ENCODE measurements at places on chromosomes 7 and 10.

DNA sequence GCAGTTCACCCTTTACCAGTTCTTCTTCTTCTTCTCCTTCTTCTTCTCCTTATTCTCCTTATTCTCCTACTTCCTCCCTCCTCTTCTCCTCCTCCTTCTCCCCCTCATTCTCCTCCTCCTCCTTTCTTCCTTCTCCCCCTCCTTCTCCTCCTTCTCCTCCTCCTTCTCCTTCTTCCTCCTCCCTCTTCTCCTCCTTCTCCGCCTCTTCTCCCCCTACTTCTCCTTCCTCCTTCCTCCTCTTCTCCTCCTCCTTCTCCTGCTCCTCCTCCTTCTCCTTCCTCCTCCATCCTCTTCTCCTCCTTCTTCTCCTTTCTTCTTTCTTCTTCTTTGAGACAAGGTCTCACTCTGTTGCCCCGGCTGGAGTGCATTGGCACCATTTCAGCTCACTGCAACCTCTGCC lies 58.0 kb upstream of the LRGUK start:
- no peak for DNase-seq

- DNase-seq: no peak
These were observed 30.8 kb downstream of the SHH start for GRCh38 chr7:155781433-155781832.

DNA sequence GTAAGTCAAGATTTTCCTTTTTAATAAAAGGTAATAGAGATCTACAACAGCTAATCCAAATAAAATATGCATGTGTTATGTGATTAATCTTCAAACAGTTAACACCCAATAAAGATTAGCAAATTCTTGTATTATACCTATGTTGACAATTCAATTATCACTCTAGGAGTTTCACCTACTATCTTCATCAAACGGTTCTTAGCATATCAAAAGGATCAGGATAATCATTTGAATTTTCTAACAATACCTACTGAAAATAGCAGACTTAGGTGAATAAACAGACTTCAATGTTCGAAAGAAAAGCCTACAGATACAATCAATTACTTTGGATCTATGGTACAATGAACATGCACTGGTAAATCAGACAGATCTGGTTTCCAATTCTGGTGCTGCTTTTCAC lies 268.3 kb downstream of the CACNA2D1 start:
- DNase-seq: no peak

DNA sequence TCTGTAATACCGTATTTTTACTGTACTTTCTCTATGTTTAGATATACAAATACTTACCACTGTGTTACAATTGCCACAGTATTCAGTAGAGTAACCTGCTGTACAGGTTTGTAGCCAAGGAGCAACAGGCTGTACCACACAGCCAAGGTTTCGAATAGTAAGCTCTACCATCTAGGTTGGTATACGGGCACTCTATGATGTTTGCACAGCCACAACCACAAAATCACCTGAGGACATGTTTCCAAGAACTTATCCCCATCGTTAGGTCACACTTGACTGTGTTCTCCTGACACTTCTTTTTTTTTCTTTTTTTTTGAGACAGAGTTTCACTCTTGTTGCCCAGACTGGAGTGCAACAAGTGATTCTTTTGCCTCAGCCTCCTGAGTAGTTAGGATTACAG lies 134.6 kb upstream of the TRIM24 start:
- no peak for DNase-seq

- no peak for DNase-seq
These were observed 509.0 kb upstream of the PODXL start for GRCh38 chr7:132065193-132065988.

GRCh38 chr10:58179238-58179637 lies 88.5 kb downstream of the IPMK start:
- DNase-seq: no peak

GRCh38 chr7:139737221-139738100 lies 40.3 kb downstream of the HIPK2 start:
- DNase-seq: no peak

DNA sequence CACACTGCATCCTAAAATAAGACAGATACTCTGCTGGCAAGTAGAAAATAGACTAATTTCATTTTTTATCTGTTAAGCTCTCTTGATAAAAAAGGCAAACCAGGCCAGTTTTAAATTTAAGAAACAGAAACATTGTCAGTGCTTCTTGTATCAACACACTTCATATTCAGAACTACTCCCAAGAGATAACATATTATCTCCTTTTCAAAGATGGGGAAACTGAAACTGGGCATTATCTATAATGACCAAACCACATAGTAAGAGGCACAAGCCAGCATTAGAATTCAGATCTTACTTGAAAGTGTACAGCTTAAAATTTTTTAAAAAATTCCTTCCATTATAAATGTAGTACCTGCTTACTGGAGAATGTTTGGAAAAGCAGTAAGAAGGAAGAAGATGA lies 14.7 kb downstream of the SRI start:
- DNase-seq: no peak

- no peak for DNase-seq
These were observed 34.2 kb upstream of the TCF7L2 start for GRCh38 chr10:112915590-112916572.

GRCh38 chr7:33981671-33982424 lies 76.5 kb downstream of the BMPER start:
- no peak for DNase-seq

DNA sequence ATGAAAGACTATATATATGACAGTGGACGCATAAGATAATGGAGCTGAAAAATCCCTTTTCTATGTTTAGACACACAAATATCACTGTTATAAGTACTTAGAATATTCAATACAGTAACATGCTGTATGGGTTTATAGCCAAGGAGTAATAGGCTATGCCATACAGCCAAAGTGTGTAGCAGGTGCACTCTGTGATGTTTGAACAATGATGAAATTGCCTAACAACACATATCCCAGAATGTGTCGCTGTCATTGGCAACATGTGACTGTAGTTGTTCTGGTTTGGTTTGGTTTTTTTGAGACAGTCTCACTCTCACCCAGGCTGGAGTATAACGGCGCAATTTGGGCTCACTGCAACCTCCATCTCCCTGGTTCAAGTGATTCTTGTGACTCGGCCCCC lies 26.1 kb downstream of the NOM1 start:
- DNase-seq: no peak

- DNase-seq: no peak
These were observed 144.6 kb downstream of the NRCAM start for GRCh38 chr7:108311446-108312168.

GRCh38 chr10:123044391-123044790 lies 35.6 kb downstream of the ACADSB start:
- no peak for DNase-seq

GRCh38 chr7:55536619-55537457 lies 35.5 kb downstream of the VOPP1 start:
- peak; percentile 21 for DNase-seq

DNA sequence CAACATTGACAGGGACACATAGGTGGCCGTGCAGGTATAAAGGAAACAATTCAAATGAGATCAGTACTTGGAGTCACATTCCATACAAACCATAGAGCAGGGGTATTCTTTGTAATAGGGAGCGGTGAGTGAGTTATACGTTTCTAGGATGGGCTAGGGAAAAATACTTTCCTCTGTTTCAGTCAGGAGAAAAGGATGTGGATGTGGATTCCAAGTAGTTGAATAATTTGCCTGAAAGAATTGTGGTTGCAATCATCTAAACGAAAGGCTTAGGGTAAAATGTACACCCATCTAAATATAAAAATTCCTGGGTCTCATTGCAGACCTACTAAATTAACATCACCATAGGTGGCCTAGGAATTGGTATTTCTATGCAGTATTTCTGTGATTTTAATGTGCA lies 270.7 kb upstream of the IGFBP3 start:
- no peak for DNase-seq

GRCh38 chr10:96768136-96768535 lies 47.8 kb upstream of the PIK3AP1 start:
- DNase-seq: no peak

DNA sequence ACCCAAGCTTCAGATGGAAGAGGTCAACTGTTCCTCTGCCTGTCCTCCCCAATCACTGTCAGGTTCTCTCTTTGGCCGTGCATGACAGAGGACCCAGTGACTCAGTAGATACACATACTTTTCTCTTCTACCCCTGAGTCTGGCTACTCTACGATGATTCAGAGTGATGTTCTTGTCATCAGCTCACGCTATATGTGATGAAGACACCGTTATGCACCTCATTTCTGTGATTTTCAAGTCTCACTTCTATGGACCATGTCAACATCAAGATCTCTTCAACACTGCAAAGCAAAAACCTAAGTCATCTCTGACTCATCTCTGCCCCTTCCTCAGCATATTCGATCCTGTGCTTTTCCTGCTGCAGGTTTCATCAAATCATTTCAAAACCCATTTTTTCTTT lies 76.6 kb upstream of the DGKI start:
- DNase-seq: no peak
